ENCODE measurements at places on chromosomes 6 and 20. TPM values are rescaled to one million over a fixed set of nuclear protein-coding genes. Genes with fewer than 3 reads are reported as not detected.

ADTRP gene
- polyA plus RNA-seq = 109 TPM

MEP1A gene
- polyA plus RNA-seq = not detected

GHRH gene
- polyA plus RNA-seq = not detected

C20orf141 gene
- polyA plus RNA-seq = not detected

DUSP15 gene
- polyA plus RNA-seq = not detected

Measured in naive thymus-derived CD4-positive, alpha-beta T cell (primary cell).